Fibroblast of skin of scalp (primary cell): ENCODE measurements at places on chromosomes 5 and 9.

DNA sequence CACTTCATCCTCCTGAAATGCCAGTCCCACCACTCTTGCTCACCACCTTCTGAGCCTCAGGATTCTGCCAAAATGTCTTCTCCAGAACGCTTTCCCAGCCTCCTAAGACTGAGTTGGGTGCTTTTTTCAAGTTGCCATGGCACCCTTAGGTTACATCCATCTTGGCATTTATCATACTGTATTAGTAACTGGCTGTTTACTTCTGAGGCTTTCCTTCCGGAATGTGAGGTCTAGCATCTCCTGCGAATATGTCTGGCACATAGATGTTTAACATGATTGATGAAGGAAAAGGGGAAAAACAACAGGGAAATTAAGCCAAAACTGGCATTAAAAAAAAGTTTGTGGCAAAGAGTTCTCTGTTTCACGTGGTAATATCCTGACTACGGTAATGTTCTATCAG lies 24.9 kb downstream of the RNF130 start:
- no peak for DNase-seq

DNA sequence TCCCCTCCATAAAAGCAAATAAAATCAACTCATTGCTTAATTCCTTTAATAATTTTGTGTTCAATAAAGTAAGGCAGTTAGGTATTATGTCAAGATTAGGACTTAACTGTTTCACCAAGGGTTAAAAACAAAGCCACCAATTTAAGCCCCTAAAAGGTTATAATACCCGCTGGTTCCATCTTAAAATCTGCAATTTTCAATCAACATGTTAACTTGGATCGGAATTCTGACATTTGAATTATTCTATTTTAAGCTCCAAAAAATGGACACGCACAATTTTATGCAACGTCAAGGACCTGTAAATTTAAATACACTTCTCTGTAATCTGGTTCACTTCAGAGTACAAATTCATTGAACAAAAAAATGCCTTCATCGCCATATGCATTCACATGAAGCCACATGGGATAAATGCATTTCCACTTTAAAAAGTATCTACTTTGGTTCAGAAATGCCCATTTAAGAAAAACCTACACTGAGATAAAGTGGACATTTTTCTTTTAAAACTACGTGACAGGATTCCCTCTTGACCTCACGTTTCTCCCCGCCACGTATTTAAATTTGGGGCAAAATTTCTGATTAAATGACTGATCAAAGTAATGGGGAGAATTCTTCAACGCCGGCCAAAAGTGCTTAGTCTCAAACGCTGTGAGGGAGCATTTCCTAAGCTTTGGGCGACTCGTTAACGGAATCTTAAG lies 721 bp downstream of the GIN1 start:
- DNase-seq: no peak

- DNase-seq: no peak
Measured at GRCh38 chr5:148214665-148215185, 11.9 kb downstream of the SPINK6 start.

DNA sequence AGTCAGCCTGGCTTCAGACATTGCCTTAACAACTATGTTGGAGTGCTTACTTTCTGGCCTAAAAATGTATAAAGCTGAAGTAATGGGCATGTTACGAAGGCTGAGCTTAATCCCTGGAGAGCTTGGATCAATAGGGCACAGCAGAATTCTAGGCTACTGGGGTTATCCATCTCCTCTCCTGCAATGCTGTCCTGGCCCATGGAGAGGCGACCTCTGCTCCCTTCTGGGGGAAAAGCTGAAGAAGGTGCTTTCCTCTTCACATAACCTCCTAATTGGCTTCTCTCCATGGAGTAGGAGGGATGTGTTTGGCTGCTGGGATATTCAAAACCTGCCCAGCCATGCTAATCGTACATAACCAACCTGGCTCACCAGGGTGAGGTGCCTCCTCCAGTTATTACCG lies 403.5 kb downstream of the DMRT2 start:
- no peak for DNase-seq

- peak; percentile 14 for DNase-seq
Measured at GRCh38 chr5:119743927-119744326, 114.6 kb downstream of the FAM170A start.

DNA sequence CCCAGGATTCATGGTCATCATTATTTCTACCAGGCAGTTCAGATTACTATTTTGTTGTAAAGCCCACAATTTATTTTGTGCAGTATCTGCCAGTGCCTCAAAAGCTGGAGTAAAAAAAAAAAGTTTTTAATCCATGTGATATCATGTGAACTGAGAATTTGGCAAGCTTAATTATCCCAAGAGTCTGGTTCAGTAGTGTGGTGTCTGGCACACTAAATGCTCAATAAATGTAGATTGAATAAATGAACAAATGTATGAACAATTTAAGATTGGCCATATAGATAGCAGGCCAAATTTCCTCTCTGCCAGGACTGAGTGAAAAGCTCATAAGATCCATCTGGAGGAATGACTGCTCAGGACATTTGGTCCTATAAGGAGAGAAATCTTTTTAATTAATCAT lies 533.0 kb downstream of the TLE1 start:
- DNase-seq: no peak

- no peak for DNase-seq
Measured at GRCh38 chr5:1725641-1726468, 73.8 kb downstream of the MRPL36 start.

DNA sequence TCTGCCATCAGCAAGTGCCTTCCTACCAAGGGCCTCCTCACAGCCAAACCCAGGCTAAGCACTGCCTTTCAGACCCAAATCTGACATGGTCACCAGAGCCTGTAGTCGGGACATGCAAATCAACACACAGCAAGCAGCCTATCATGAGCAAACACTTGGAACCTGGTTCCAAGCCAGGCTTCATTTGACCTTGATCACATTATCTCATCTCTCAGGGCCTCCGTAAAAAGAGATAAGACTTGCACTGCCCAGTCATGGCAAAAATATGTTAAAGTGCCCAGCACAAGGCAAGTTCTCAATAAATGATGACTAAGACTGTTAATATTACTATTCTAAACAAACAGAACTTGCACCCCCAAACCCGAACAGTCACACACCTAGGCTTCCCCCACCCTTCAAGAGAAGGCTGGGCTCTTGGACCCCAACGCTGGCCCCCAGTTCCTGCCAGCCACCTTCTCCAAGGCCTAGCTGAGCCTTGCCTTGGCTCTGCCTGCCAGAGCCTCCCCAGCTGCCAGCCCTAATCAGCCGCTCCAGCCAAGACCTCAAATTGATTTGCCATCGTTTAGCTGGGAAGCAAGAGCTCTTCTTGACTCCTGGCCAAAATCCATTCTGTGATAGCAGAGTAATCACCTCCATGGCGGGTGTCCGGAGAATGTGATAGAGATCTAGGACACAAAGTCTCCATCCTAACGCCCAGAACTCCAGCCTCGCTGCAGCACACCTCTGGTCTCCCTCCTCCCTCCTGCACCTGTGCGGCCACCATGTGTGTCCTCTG lies 18.7 kb downstream of the CPLX2 start:
- no peak for DNase-seq

DNA sequence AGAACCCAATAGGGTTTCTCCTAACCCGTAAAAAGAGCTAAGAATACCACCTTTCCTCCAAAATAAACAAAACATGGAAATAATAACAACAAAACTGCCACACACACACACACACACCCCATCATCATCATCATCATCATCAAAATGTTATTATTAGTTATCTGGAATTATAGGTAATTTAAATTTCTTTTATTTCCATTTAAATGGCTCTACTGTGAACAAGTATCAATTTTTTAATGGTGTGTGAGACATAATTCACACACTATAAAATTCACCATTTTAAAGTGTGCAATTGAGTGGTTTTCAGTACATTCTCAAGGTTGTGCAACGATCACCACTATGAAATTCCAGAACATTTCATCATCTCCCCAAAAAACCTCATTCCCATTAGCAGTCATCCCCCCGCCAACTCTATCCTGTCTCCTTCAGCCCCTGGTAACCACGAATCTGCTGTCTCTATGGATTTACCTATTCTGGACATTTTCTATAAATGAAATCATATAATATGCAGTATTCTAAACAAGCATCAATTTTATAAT lies 172.7 kb downstream of the ROR2 start:
- DNase-seq: peak; percentile 87

DNA sequence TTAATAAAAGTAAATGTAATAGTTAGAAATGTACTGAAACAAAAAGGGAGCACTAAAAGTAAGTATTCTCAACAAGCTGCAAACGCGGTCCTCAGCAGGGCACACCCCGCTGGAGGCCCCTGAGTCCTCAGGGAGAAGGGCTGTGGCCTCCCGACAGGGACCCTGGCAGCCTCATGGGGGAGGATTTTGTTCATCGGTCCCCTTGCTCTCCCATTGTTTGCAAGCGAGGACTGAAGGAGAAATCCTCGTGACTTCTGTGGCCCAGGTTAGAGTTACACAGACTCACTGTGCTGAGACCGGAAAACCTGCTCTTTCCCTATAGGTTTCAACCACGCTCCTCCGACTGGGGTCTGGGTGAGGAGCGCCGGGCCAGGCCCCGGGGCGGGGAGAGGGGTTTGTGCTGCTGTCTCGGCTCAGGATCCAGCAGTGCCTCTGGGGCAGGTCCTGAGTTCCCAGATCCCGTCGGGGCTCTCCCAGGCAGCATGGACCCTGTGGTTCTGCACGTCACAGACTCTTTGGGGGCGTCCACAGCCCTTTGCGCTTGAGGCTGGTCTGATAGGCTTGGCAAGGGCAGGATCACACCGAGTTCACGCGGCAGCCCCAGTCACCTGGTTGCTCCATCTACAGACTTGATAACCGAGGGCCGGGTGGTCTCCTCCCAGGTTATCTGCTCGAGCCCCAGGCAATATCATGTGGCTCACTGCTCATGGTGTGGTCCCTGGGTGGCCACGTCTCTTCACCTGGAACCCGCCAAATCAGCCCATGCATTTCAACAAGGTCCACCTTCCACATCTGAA lies 38.8 kb downstream of the MRPL36 start:
- DNase-seq: no peak

- peak; percentile 39 for DNase-seq
Measured at GRCh38 chr9:127612939-127613582, 984 bp downstream of the STXBP1 start.

DNA sequence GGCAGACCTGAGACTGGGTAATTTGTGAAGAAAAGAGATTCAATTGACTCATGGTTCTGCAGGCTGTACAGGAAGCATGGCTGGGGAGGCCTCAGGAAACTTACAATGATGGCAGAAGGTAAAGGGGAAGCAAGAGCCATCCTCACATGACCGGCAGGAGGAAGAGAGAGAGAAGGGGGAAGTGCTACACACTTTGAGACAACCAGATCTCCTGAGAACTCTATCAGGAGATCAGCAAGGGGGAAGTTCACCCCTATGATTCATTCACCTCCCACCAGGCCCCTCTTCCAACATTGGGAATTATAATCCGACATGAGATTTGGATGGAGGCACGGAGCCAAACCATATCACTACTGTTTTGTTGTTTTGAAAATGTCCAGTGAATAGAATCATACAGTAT lies 110.2 kb downstream of the DAPK1 start:
- no peak for DNase-seq

DNA sequence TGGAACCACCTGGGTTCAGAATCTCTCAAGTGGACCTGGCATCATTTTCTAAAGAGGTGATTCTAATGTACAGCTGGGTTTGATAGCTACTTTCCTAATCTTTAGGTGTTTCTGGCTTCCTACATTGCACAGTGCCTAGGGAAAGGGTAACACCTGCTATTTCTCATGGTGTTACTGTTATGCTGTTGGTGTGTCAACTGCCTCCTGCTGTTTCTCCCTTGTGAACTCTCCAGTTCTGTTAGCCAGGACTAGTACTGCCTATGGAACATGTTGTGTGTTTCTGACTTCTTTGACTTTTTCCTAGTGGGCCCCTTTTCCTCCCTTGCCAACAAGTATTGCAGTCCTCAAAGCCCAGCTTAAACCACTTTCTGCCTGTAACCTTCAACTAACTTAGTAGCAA lies 5.5 kb downstream of the ARHGEF28 start:
- no peak for DNase-seq

DNA sequence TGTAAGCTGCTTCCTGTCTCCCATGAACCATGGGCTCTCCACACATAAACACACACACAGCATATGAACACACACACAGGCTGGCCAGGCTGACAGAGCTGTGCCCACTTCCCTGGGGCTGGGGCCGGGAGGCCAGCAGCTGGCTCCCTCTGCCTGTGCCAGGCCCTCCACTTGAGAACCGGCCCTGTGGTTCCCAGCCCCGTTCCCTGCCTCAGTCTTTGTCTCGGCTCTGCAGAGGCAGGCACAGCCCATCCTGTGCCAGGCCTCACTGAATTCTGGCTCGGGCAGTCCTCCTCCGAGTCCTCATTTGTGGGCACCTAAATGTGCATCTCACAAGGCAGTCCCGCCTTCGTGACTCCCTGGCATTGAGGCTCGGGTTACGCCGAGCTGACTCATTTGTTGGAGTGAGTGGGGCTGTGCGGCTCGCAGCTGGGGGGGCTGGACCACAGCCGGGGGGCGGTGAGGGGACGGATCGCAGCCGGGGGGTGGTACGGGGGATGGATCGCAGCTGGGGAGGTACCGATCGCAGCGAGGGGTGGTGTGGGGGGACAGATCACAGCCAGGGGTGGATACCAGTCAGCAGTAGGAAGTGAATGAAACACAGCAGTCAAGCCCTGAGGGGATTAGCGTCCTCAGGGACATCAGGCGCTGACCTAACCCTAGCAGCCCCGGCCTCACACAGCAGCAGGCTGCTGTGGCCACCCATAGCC lies 72.3 kb downstream of the PSMB7 start:
- DNase-seq: peak; percentile 95

DNA sequence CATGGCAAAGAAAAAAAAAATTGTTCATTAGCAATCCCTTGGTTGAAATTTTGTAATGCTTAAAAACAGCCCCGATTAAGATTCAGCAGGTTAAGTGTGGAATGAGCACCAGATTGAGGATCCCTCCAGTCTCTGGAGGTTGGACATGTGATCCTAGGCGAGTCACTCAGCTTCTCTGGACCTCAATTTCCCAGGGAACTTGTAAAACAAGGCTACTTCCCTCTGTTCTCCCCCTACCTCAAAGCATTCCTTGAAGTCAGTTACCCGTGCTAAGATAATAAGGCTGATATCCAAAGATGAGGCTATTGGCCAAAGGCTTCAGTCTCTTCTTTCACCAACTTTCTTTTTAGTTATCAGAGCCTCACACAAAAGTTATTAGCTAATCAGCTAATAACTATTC lies 2.9 kb downstream of the KLHL3 start:
- DNase-seq: no peak

GRCh38 chr5:82521431-82522051 lies 243.4 kb upstream of the RPS23 start:
- no peak for DNase-seq

DNA sequence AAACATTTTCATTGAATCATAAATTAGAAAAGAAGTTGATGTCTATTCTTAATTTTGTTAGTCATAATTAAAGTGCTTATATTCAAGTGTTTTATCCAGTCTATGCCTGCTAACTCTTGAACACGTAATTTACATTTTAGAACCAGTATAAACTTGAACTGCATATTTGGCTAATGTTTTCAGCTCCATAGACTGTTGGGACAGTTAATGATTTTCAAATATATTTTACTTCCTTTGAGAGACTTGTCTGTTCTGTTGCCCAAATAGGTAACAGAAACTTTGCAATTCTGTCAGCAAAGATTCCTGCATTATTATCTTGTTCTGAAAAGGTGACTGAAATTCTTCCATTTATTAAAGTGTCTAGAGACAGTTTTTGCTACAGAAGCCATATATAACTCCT lies 7.8 kb downstream of the ITGA2 start:
- no peak for DNase-seq
